ENCODE measurements at places on chromosomes 3 and 15. TPM values are rescaled to one million over a fixed set of nuclear protein-coding genes. Genes with fewer than 3 reads are reported as not detected.
A peak's percentile ranks its signal among the peaks of the same experiment; 100 is the strongest.

- DNase-seq: no peak
Observed at GRCh38 chr3:25355998-25356397, 72.1 kb upstream of the RARB start.

DNA sequence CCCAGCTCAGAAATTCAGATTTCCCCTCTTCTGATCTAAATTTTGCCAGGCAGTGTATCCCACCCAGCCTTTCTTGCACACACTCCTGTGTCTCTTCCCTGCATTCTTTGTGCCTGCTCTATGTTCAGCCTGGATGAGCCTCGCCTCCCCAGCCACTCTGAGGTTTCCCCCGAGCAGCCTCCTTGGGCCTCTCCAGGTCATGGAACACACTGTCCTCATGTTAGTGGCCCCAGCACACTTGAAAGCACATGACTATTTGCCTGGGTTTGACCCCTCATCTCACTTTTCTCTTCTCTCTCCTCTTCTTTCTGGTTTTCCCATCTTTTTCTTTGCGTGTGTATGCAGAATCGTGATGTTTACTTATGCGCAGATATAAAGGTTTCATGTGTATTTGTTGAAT, 3.1 kb downstream of the THSD4 start:
- no peak for DNase-seq

Gene AGBL1
- not detected for total RNA-seq

Gene KBTBD12
- not detected for total RNA-seq

Gene LEKR1
- total RNA-seq: 0.97 TPM

- no peak for DNase-seq
Observed at GRCh38 chr3:169835533-169835932, 22.8 kb upstream of the LRRC34 start.

GRCh38 chr3:143247073-143247472, 127.5 kb downstream of the CHST2 start:
- DNase-seq: no peak

- DNase-seq: no peak
Observed at GRCh38 chr15:85463276-85463892, 83.0 kb downstream of the AKAP13 start.

GRCh38 chr15:78306176-78306774, 6.9 kb upstream of the SKIC8 start:
- DNase-seq: peak; percentile 20

DNA sequence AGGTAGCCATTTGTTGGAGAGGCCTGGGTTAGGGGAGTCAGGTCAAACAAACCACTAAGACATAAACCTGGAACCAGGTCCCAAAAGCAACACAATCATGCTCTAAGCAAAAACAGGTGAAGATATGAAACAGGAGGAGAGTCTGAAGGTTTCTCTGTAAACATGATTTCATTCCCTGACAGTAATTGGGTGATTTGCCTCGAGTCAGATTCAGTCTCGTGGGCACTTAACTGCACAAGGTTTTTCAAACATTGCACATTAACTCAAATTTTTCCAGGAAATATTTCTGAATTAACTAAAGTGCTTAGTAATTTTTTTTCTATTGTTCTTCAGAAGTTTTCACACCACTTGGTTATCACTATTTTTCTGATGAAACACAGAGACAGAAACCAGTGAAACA, 27.8 kb downstream of the RORA start:
- no peak for DNase-seq

DNA sequence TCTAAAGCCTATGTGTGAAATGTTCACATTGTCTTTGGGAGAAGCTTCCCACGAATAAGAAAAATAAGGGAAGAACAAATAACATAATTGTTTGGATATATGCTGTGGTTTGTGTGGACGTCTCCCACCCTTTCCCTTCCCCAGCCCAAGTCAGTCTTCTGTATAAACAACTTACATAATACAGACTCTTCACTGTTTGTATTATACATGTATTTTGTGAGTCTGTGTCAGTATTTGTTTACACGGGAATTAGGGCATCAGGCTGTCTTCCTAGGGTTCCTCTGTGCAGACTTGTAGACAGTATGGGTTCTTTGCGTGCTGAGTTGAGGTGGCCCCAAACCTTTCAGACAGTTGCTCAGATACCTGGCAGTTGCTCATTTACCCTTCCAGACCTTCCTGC, 103.4 kb downstream of the IGF1R start:
- DNase-seq: peak; percentile 39

- no peak for DNase-seq
Observed at GRCh38 chr3:61526308-61526707, 35.1 kb upstream of the PTPRG start.

- DNase-seq: no peak
Observed at GRCh38 chr3:39130693-39131265, 22.6 kb downstream of the CSRNP1 start.

- DNase-seq: no peak
Observed at GRCh38 chr3:139441656-139442055, 34.7 kb downstream of the RBP2 start.

GRCh38 chr3:61632568-61633175, 71.3 kb downstream of the PTPRG start:
- DNase-seq: peak; percentile 38

- no peak for DNase-seq
Observed at GRCh38 chr15:68499620-68500312, 67.8 kb upstream of the ITGA11 start.

- DNase-seq: no peak
Observed at GRCh38 chr3:30615615-30616346, 9.4 kb downstream of the TGFBR2 start.

GRCh38 chr3:116836286-116836685, 126.7 kb downstream of the TUSC7 start:
- DNase-seq: no peak

DNA sequence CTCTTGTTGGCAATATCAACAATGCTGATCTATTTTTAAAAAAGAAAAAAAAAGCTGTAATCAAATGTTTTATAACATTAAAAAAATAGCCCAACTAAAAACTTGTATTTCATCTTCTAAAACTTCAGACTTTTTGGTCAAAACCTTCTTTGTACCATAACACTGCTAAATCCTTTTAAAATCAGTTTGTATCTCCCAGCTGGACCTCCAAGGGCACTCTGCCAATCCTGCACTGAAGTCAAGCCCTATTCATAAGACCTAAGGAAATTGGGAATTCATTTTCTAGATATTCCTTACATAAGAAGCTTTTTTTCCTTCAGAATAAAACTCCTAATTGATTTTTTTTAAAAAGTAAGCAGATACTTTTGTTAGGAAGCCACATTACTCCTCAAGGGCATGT, 38.2 kb upstream of the HCLS1 start:
- DNase-seq: no peak

GRCh38 chr3:99212969-99213368, 311.5 kb upstream of the DCBLD2 start:
- DNase-seq: no peak

Gene VIPR1
- not detected for total RNA-seq

DNA sequence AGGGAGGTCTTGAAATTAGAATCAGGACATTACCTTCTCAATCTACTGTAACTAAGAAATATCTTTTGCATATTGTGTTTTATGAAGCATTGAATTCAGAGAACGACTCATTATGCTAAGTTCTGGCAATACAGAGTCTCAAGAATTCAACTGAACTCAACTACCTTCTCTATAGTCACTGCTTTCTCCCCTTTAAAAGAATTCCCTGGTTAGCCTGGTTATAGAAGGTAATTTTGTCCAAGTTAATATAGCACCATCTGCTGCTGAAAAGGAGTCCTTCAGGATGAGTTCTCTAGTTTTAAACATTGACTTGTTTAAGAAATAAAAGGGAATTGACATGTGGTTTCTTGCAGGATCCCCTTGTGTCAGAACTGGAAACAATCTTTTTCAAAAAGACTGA, 60.2 kb downstream of the IL16 start:
- DNase-seq: peak; percentile 62

All from fibroblast of villous mesenchyme (primary cell).